ENCODE measurements at places on chromosomes 6 and 20. TPM values are rescaled to one million over a fixed set of nuclear protein-coding genes. Genes with fewer than 3 reads are reported as not detected.

- DNase-seq, result no peak
These were observed 94.3 kb downstream of the JARID2 start for GRCh38 chr6:15340105-15340601.

GRCh38 chr6:128499079-128499731 is 21.2 kb downstream of the PTPRK start:
- DNase-seq, result no peak

GRCh38 chr6:47376930-47377329 is 67.2 kb upstream of the TNFRSF21 start:
- no peak for DNase-seq

DNA sequence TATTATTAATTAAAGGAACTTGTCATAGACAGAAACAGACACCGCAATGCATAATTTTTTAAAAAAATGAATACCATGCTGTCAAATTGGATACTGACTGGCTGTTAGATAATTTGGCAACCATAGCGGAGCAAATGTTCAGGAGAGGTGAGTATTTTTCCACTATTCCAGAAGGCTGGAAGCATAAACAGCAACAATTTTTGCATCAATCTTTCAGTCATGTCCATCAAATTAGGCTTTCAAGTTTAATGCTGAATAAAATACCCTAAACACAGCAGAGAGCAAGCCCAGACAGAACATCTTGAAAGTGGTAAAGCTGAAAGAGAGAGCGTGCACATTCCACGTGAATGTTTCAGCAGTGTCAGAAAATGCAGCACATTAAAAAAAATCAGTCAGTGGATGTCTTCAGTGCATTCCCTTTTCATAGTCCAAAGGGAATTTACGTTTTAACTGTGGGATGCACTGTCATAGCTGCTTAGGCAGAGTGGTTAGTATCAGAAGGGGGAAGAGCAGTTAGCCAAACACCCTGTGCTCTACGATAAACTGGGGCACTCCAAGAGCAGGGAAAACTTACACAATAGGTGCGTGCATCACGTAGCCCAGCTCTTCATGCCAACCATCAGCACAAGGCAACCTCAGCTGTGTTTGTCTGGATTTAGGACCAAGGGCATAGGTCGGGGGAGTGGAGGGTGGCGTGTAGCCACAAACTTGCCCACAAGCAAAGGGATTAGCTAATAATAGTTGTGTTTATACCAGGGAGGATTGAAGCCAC is 116.2 kb upstream of the STMND1 start:
- DNase-seq, result peak; percentile 69

GRCh38 chr6:15608396-15608795 is 54.4 kb downstream of the DTNBP1 start:
- peak; percentile 93 for DNase-seq

- no peak for DNase-seq
These were observed 3.8 kb downstream of the RSPO4 start for GRCh38 chr20:998231-998830.

- DNase-seq, result no peak
These were observed 605.1 kb upstream of the ID4 start for GRCh38 chr6:19231878-19232561.

DNA sequence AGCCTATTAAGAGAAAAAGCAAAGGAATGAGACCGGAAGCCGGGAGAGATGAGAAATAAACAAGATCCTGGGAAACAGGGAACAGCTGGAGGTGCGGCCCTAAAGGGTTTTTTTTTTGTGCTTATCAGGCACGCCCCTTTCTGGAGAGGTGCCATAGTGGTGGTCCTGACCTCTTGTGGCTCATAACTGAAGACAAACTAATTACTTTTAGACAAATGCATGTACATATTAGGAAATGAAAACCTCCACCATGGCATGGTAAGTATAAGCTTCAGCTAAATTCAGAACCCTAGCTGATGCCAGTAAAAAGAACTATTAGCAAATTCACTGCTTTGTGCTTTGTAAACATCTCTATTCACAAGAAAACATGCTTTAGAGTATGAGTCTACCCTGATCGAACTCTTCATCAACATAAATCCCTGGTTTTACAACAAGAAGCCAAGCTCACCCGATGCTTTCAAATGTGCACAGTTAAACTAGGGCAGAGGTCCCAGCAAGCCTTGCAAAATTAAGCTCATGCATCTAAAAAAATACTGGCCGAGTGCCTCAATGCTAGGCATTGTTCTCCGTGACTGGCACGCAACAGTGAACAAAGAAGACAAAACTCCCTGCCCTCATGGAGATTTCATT is 96.4 kb upstream of the MRPS10 start:
- peak; percentile 77 for DNase-seq

GRCh38 chr6:138529478-138529877 is 30.2 kb upstream of the NHSL1 start:
- DNase-seq, result no peak

- no peak for DNase-seq
These were observed 68.6 kb downstream of the BCKDHB start for GRCh38 chr6:80174900-80175572.

DNA sequence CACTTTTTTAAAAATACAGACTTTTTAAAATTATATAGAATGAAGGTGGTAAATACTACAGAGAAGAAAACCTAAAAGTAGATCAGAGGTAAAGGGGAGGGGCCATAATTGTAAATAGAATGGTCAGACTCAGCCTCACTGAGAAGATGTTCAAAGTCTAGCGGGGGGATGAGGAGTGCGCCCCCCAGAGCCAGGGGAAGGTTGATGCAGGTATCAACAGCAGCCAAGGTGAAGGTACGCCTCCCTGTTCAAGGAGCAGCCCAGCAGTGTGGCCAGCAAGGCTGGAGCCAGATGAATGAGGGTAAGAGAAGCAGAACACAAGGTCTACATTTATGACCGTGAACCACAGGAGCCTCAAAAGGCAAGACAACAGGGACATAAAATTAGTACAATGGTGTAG is 204.1 kb downstream of the PTPRT start:
- no peak for DNase-seq

GRCh38 chr6:21438986-21439352 is 154.6 kb upstream of the SOX4 start:
- peak; percentile 69 for DNase-seq

GRCh38 chr6:106692112-106692818 is 62.9 kb downstream of the QRSL1 start:
- peak; percentile 69 for DNase-seq

DNA sequence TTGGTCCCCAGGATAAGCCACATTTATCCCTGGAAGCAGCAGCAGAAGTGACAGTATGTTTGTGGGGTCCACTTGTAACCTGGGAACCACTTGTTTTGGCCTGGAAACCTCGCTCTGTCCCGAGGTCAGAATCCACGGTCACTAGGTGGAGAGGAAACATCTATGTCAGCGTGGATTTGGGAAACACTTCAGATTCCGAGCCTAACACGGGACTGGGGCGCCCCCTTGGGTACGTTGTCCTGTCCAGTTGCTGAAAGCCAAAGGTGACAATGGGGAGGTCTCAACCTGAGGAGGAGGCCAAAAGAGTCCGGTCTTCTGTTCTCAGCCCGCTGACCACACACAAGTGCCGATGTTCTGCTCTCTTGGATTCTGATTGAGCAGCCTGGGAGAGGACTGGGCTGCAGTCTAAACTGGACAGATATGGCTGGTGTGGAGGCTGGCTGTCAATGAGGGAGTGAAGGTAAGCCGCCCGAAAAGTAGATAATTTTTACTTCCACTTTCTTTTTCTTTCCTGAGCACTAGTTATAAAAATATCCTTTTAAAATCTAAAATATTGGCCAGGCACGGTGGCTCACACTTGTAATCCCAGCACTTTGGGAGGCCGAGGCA is 4.9 kb upstream of the ZFP57 start:
- no peak for DNase-seq

- DNase-seq, result no peak
These were observed 117.8 kb upstream of the SIRPA start for GRCh38 chr20:1777476-1777820.

GRCh38 chr6:169533301-169534038 is 168.4 kb downstream of the WDR27 start:
- DNase-seq, result no peak

DNA sequence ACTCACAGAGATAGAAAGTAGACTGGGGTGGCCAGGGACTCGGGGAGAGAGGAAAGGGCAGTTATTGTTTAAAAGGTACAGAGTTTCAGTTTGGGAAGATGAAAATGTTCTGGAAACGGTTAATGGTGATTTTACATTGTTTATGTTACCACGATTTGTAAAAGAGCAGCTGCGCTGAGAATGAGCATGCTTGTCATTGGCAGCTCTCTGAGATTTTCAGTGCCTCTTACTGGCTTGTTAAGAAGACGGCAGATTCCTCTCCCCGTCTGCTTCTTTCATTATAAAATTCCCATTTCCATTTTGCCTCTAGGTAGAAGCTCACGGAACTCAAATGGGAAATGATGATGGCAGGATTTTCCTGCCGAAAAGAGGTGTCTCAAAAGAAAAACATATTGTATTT is 39.7 kb upstream of the PPP1R3G start:
- no peak for DNase-seq

GRCh38 chr6:112640891-112641290 is 293.8 kb downstream of the RFPL4B start:
- peak; percentile 79 for DNase-seq

DNA sequence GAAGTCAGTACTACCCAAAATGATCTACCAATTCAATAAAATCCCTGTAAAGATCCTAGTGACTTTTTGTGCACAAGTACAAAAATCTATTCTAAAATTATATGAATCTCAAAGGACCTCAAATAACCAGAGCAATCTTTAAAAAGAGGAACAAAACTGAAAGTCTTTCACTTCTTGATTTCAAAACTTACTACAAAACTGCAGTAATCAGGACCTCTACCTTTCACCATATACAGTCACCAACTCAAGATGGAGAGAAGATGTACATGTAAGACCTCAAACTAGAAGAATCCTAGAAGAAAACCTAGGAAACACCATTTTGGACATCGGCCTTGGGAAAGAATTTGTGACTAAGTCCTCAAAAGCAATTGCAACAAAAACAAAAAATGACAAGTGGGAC is 109.5 kb upstream of the CD93 start:
- DNase-seq, result no peak

DNA sequence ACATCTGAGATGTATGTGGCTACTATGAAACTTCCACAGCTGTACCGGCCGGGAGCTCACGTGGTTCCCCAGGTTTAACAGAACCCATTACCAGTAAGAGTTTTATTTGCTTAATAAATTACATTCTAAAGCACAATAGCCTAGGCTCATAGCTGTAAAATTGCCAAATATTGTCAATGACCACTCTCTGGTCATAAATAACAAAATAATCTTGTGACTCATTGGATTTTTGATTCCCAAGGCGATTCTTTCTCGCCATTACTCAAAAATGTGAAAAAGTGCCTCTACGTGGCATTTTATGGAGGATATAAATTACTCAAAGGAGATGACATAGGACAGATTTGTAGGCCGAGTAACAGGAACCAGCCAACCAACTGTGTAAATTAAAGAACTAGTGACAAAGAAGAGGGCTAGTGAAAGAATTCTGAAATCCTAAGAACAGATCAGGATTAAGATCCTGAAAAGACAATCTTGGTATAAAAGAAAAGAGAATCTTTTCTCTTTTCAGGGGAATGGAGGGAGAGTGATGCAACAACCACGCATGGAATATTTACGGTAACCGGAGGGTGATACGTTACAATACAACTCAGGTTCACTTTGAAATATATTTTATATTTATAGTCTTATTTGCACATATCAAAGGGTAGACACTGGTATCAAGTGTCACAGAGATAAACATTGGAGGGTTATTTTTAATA is 199.7 kb downstream of the FOXC1 start:
- DNase-seq, result no peak

DNA sequence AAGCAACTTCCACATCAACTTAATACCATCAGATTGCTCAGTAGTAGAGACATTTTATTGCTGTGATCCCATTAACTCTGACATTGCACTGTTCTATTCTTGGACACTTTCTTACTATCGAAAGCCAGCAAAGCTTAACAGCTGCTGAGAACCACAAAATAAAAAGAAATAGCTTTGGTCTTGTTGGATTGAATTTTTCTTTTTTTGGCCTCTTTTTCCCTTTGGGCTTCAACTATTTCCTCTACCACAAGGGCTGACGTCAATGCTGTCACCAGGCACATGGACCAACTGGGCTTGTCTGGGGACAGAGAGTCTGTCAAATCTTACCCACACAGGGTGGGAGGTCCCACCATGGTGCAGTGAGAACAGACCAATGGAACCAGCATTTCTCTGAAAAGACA is 63.4 kb upstream of the ENPP5 start:
- no peak for DNase-seq

DNA sequence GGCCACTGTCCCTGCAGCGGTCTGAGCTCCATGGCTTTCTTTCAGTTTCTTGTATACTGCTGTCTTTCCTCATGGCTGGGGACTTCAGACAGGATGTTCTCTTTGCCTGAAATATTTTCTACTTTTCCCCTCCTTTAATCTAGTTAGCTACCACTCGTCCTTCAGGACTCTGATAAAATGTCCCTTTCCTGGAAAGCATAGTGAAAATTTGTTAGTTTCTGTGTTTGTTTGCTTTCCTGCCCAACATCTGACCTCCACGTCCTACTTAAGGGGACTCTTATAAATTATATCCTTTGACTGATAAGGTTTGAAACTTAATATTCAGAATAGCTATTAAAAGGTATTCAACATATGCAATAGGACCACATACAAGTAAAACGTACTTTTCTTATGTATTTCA is 48.8 kb upstream of the KLHL31 start:
- no peak for DNase-seq

GRCh38 chr6:113120224-113120581 is 736.9 kb upstream of the MARCKS start:
- peak; percentile 93 for DNase-seq

GRCh38 chr20:62198931-62199330 is 16.1 kb downstream of the MTG2 start:
- DNase-seq, result peak; percentile 74

DNA sequence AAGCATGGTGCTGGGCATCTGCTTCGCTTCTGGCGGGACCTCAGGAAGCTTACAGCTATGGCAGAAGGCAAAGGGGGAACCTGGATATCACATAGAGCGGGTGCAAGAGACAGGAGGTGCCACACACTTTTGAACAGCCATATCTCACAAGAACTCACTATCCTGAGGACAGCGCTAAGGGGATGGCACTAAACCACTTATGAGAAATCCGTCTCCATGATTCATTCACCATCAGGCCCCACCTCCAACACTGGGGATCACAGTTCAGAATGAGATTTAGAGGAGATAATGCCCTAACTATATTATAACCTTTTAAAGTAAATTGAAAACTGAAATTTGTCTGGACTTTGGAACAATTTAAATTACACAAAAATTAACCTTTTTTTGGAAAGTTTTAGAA is 37.8 kb upstream of the SUMO4 start:
- DNase-seq, result no peak

DNA sequence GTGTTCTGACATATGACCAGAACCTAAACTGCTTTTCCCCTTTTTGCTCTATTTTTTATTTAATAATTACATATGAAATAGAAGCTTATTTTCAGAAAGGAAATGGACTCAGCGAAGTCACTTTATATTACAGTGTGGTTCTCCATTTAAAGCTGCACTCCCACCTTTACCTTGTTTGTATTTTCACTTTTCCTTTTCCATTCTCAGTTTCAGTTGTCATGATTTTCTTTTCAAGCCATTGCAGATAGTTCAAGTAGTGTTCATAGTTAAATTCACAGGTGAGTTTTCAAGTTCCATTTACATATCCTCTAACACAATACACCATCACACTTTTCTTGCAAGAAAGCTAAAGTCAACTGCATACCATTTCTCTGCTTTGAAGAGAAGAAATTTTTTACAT is 400.2 kb downstream of the HACE1 start:
- no peak for DNase-seq

FBXO30 gene
- total RNA-seq, result 14.1 TPM

LCA5 gene
- 10.1 TPM for total RNA-seq

MLIP gene
- total RNA-seq, result 0.36 TPM

ZNF334 gene
- 5.0 TPM for total RNA-seq

WFDC12 gene
- total RNA-seq, result not detected

PPP1R14C gene
- 3.6 TPM for total RNA-seq

CGA gene
- not detected for total RNA-seq

DZANK1 gene
- total RNA-seq, result 1.5 TPM

RNF39 gene
- not detected for total RNA-seq

TAGAP gene
- not detected for total RNA-seq

Measured in osteoblast (primary cell).